ENCODE measurements at places on chromosomes 5 and 9. TPM values are rescaled to one million over a fixed set of nuclear protein-coding genes. Genes with fewer than 3 reads are reported as not detected.

GRCh38 chr5:31990081-31990650 is 184.0 kb downstream of the GOLPH3 start:
- no peak for DNase-seq

GRCh38 chr9:107213561-107214028 is 69.5 kb upstream of the RAD23B start:
- DNase-seq = peak; percentile 49

IFNA13 gene
- total RNA-seq = not detected

SPRY4 gene
- total RNA-seq = 1.5 TPM

DNA sequence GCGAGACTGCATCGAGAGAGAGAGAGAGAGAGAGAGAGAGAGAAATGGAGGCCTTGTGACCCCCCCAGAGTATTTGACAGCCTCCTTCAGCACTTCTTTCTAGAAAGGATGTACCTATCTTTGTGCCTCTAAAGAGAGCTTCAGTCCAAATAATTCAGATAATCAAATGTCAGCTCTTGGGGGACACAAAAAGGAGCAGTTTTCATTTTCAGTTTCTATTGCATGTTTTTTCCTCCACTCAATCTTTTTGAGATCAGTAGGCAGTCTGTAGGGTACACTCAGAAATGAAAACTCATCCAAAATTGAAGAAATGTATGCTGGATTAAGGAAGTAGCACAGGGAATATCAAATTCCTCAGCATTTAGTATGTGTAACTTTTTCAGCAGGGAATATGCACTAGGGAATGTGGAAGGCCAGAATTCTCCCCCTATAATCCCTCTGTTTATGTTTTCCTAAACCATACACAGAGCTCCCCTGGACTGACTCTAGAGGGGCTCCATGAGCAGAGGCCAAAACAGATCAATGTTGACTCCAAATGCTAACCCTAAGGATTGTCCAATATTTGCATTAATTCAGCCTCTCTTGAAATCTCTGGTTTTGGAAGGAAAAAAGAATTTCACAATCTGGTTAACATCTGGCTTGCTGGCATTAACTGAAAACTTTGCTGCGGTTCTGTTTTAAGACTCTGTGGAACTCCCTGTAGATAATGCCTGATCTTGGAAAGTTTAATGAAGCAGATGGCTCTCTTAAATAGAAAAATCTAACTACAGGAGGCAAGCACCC is 250.1 kb downstream of the CEMIP2 start:
- DNase-seq = no peak

- DNase-seq = no peak
Measured at GRCh38 chr9:115362101-115362500, 244.1 kb upstream of the TNC start.

- no peak for DNase-seq
Measured at GRCh38 chr5:115941051-115941675, 21.1 kb upstream of the LVRN start.

CRAT gene
- 22.2 TPM for total RNA-seq
